ENCODE measurements at places on chromosomes 5 and 9. TPM values are rescaled to one million over a fixed set of nuclear protein-coding genes. Genes with fewer than 3 reads are reported as not detected.
A peak's percentile ranks its signal among the peaks of the same experiment; 100 is the strongest.

DNA sequence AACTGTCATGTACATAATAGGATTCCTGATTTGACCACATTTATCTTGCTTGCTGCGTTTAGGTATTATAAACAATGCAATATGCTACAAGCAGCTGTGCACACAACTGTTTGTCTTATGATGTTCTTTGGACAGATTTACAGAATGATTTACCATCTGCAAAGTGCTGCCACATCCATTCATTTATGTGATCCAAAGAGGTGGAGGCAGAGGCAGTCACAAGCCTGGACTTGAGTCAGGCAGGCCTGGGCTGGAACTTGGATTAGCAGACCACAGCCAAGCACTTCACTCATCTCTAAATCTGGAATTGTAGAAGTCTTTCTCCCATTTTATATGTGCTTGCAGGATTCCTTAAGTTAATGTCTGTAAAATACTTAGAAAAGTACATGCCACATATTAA lies 149.0 kb downstream of the INSYN2B start:
- no peak for DNase-seq

- DNase-seq, result no peak
Measured at GRCh38 chr9:91891915-91892314, 58.1 kb downstream of the ROR2 start.

DNA sequence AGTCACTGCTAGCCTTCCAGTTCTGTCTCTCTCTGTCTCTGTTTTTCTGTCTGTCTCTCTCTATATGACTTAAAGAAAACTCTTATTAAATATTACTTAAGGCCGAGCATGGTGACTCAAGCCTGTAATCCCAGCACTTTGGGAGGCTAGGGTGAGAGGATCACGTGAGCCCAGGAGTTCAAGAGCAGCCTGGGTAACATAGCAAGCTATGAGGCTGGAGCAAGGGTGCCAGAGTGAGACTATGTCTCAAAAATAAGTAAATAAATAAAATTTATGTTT lies 1.7 kb upstream of the GBGT1 start:
- DNase-seq, result no peak

- DNase-seq, result no peak
Measured at GRCh38 chr9:123020796-123021195, 12.7 kb upstream of the GPR21 start.

DNA sequence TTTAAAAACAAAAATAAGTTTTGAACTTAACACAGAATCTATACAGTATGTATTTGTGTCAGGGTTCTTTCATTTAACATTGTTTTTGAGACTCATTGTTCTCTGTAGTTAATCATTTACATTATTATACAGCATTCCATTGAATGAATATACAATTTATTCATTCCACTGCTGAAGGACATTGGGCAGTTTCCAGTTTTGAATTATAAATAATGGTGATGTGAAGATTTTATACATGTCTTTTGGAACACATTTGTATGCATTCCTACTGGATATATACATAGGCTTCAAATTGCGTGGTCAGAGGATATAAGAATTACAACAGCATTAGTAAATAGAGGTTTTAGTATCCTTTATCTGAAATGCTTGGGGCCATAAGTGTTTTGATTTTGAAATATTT lies 72.0 kb downstream of the CEP120 start:
- no peak for DNase-seq

DNA sequence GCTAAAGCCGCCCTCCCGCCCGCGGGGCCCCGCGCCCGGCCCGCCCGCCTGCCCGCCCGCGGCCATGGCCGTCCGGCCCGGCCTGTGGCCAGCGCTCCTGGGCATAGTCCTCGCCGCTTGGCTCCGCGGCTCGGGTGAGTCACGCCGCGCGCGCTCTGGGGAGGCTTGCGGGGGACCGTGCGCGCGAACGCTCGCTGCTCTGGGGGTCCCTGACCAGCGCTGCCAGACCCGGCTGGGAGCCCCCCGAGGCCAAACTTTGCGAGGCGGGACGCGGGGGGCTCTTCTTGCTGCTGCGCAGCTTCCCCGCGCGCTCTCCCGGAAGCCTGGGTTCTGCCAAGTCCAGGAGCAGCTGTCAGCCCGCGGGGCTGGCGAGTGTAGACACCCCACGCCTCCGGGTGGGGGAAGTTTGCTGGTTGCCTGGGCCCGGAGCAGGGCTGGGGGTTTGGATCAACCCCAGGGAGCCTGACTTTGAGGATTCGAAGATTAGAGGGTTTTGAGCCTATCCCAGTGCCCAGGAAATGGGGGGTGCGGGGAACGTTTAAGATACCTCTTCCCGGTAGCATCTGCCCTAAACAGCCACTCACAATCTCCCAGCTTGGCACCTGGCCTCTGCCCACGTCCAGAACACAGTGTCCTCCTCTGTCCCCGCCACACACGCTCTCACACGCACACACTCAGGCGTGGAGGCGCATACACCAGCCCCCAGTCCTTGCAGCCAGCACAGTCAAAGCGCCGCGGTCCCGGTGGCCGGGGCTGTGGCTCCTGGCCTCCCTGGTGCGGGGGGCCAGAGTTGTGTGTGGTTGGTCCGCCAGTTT lies 535 bp downstream of the UNC5A start:
- no peak for DNase-seq

DNA sequence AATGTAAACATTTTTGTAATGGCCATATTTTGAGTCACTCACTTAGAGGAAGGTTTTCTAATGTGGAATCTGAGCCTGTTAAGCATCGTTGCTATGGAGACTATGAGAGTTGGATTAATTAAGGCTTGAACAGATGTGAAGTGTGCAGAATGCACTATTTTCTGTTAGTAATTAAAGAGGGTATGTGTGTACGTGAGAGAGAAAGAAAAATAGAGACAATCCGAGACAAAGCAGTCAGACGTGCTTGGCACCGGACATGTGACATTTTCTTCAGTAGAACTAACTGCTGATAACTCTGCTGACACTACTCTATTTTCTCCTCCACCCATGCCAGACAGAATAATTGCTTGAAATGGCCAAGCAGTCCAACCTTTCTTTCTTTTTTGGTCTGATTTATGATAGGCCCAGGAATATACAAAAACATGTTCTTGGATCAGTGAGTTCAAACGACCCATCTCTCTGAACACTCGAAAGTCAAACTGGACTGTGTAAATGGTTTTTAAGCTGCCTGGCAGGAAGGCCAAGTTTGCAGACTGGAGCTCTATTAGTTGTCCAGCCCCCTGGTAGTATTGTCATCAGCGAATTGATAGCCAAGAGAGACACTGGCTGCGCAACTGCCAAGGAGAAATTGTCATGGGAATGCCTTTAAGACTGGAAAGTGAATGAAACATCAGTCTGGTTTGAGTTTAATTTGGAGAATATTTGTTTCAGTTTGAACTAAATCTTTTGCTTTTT lies 322.1 kb downstream of the ARHGEF28 start:
- DNase-seq, result no peak

DNA sequence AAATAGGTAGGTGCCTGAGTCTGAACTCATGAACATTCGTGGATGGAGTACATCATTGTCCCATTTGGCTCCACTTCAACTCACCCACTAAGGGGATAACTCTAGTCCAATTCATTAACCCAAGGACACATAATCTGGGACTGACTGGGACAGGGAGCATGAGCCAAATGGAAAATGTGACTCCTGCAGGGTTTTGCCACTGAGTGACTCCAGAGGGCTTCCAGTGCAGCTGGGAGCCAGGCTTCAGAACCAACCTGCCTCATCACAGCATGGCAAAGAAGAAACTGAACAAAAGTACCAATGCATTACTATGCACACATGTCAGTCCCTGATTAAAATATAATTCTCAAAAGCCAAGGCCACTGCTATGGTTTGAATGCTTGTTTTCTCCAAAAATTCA lies 159.7 kb upstream of the SNX2 start:
- DNase-seq, result no peak

- DNase-seq, result no peak
Measured at GRCh38 chr5:62828742-62829603, 250.4 kb downstream of the LRRC70 start.

DNA sequence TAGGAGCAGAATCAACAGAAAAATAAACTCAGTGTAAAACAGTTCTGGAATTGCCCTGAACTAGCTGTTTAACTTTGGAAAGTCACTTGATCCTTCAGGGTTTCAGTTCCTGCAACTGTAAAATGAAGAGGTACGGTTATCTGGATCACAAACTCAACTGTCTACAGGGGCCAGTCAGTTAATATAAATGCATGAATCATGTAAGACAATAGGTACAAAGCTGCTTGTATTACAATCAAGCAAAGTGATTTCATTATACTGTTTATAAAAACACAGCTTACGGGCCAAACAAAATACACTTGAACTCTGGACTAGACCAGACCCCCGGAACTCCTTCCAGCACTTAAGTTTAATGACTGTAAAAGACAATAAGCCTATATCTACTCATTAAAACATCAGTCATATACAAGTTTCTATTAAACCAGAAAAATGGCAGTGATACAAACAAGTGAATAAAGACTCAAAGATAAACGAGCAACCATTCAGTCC lies 73.0 kb downstream of the MRPS27 start:
- no peak for DNase-seq

DNA sequence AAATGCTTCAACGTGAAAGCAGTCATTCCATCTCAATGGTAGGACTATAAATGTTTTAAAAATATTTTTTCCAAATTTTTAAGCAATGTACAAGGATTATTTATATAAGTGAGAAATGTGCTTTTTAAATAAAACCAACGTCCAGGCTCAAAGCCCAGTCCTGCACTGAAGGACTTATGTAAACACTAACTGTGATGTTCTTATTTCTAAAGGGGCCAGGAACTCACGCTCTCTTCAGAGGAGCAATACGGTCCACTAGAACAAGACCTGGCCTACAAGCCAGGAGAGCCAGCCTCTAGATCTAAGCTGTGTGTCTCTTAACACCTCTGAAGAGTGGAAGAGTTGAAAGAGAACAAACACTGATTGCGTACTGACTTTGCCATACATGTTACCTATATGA lies 12.1 kb downstream of the TTLL11 start:
- DNase-seq, result no peak

- no peak for DNase-seq
Measured at GRCh38 chr5:87015901-87016300, 251.8 kb upstream of the RASA1 start.

DNA sequence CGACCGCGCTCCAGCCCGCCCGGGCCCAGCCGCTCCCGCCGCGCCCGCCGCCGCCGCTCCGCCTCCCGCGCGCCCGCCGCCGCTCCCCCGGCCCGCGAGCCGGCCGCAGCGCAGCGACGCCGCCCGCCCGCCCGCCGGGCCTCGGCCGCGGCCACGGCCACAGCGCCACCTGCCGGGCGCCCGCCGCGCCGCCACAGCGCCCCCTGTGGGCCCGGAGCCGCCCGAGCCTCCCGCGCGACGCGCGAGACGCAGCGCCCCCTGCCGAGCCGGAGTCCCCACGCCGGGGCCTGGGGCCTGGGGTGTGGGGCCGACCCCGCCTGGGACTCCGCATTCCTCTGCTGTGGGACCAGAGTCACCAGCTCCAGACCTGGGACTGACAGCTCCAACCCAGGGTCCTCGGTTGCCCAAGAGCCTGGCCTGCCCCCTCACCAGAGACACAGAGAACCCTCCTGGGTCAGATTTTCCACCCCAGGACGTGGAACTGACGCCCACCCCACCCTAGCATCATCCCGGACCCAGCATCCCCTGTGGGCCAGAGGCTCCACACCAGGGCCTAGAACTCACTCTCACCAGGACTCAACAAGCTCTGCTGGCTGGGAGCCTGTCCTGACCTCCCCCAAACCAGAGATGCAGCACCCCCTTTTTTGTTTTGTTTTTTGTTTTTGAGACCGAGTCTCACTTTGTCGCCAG lies at the start of gene RAPGEF1:
Gene RAPGEF1, minus strand, starts transcription at position 118 of the 690 bp plus-strand sequence. CDS start 246 bp downstream, outside the sequence.
- DNase-seq, result peak; percentile 89

Gene EGFLAM
- total RNA-seq, result not detected

Gene PHF2
- 19.5 TPM for total RNA-seq

Gene CPLANE1
- total RNA-seq, result 12.1 TPM

Gene PRRC1
- total RNA-seq, result 53.8 TPM

Gene CHSY3
- total RNA-seq, result 2.3 TPM

Gene GABRA1
- not detected for total RNA-seq

Gene FIBCD1
- total RNA-seq, result not detected

Gene LHX6
- not detected for total RNA-seq

Gene SLC34A1
- total RNA-seq, result not detected
